Prostate gland (tissue), 2 donors: ENCODE measurements at places on chromosomes 2 and 18. TPM values are rescaled to one million over a fixed set of nuclear protein-coding genes. Genes with fewer than 3 reads are reported as not detected.

- DNase-seq = no peak
These were observed 135.3 kb downstream of the INSIG2 start for GRCh38 chr2:118223511-118223991.

- no peak for DNase-seq
These were observed 21.7 kb upstream of the BAZ2B start for GRCh38 chr2:159637988-159638501.

DNA sequence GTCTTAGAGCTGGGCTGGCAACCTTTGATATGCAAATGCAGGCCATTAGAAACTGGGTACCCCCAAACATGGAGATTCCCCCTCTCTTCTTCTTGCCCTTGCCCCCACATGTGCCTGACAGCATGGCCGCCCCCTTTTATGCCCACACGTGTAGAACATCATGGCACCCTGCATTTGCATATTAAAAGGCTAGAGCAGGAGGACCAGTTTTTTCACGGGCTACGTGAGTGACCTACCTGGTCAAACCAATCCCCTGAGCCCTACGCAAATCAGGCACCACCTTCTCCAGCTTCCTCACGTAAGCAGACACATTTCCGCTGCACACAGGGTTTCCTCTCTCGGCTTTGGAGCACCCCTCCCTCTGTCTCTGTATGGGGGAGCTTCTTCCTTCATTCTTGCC lies 110.9 kb upstream of the COPS8 start:
- no peak for DNase-seq

The TOGARAM2 gene
- 0.36 TPM for total RNA-seq

DNA sequence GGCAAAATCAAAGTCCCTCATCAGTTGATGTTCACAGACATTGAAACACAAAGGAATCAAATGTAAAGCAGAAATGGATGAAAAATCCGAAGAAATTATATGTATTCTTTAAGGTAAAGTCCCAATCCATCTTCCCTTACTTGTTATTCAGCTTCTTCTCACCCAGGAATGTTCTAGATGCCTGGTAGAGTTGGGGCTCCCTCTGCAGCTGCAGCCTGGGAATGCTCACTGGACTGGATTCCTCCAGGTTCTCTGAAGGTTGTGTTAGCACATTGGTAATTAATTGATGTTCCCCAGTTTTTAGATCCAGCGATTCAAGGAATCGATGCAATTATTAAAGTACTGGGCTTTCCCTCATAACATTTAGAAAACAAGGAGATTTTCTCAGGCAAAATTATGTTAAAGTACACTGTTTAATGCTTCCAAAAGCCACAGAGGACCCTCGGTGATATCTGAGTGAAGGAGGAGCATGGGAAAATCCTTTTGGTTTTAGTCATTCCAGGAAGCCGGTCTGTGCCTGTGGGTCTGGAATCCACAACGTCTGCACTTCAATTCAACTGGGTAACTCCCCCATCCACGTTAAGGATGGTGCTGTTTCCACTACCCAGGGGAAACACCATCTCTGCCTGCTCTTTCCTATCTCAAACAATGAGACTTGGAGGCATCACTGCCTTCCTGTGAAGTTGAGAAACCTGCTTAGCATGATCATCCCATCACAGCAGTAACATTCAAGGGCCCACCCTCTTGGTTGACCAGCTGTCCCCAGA lies 22.0 kb downstream of the NTSR2 start:
- DNase-seq = no peak

The NDUFS1 gene
- 74.1 TPM for total RNA-seq

- no peak for DNase-seq
These were observed 61.9 kb upstream of the CABYR start for GRCh38 chr18:24076950-24077349.

The PLEKHB2 gene
- 107 TPM for total RNA-seq

DNA sequence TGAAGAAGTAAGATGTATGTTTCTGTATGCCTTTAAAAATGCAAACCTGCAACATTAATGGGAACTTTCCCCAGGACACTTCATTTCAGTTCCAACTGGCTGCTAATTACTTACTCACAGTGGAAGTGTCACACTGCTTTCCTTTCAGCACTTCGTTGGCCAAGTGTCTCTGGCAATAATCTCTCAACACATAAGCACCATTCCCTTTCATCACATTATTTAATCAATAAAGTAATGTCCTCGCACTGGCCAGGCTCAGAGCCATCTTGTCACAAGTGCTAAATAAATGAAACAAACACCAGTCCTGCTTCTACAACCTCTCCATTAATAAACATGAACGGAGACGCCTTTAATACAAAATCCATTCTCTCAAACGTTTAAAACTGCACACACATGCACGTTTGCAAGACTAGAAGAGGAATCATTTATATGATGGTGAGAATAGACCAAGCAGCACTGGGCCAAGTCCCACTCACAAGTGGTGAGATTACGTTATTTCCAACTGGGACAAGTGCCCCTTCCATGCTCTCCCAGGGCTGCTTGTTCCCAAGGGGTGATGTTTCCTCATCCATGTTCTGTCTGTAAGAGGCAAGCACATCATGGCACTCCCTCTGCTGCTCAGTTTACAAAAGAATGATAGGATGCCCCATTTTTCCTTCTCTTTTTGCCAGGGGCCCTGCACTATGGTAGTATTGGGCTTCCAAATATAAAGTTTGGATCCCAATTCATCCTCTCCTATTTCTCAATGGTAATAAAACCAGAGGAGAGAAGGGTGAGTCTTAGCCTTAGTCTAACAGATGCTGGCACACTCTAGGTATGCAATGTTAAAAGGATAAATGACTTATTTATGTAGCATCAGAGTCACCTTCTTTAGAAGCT lies 56.8 kb upstream of the ETAA1 start:
- no peak for DNase-seq

The PLEK gene
- 2.1 TPM for total RNA-seq

The WNT10A gene
- total RNA-seq = 4.3 TPM

GRCh38 chr2:197707316-197708213 lies 2.4 kb downstream of the MARS2 start:
- DNase-seq = no peak

DNA sequence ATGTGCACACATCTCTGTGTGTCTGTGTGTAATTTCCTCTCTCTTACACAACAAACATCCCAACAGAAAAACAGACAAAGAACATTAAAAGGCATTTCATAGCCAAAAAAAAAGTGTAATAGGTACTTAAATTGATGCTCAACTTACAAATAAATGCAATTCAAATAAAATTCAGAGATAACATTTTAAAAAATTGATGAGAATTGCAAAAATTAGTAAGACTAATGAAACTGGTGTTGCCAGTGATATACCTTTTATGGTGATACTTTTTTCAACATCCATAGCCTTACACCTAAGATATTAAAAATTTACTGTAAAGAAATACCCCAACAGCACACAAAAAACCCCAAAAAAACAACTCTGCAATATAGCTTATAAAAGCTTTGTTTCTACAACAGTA lies 76.0 kb downstream of the SS18 start:
- DNase-seq = no peak

- DNase-seq = no peak
These were observed 11.9 kb upstream of the AGFG1 start for GRCh38 chr2:227460070-227460485.

DNA sequence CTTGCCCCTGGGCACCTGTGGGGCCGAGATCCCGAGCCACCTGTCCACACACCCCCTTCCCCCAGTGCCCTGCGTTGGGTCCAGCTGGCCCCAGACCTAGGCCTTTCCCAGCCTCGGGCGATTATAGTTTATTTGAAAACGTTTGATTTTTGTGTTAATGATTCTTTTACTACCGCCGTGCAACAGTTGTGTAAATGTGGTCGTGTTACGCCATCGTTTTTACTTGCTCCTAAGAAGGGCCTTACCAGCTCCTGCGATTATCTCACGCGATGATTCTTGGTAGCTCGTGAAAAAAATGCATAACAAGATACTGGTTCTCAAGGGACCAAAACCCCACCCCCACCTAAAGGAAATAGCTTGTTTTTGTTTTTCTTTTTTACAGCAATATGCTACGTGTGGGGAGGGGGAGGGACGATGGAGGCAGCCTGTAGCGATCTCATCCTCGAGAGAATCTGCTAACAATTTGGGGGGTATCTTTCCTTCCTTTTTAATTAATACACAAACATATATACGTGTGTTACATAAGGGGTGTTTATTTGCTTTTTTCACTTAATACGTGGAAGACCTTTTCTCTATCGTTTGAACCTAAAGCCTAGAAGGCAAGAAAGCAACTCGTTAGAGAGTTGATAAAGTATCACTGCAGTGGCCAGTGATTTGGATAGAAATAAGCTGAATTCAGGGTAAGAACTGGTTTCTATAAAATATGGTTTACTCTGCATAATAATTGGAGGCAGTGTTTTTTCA lies 1.0 kb downstream of the ZDBF2 start:
- DNase-seq = no peak

- no peak for DNase-seq
These were observed 30.2 kb upstream of the RAB11FIP5 start for GRCh38 chr2:73142937-73143336.

The PCARE gene
- not detected for total RNA-seq

The CD8B2 gene
- total RNA-seq = 0.55 TPM

- no peak for DNase-seq
These were observed 1.4 kb downstream of the RFX8 start for GRCh38 chr2:101473591-101473910.

The LINC00305 gene
- total RNA-seq = not detected

The IL1RL1 gene
- total RNA-seq = 3.4 TPM

The GULP1 gene
- total RNA-seq = 29.3 TPM

The HOXD9 gene
- total RNA-seq = 29.1 TPM

- DNase-seq = no peak
These were observed 980 bp downstream of the OBSL1 start for GRCh38 chr2:219570194-219570923.
